AG20443 (cell line): ENCODE measurements at places on chromosomes 4 and X.

- DNase-seq = peak; percentile 57
Measured at GRCh38 chr4:76765473-76766183, 132.3 kb downstream of the SOWAHB start.

DNA sequence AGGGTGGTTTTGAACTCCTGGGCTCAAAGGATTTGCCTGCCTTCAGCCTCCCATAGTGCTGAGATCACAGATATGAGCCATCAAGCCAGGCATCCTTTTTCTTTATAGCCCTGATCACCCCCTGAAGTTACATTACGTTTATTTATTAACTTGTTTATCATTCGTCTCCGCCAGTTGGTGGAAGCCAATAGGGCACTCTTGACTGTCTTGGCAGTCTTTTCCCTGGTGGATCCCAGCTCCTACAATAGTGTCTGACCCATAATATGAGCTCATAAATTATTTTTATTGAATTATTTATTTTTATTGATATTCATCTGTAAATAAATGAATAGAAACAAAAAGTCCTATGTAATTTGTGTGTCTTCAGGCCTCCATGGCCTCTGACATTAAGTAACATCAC is 484.3 kb upstream of the FAT1 start:
- DNase-seq = no peak

DNA sequence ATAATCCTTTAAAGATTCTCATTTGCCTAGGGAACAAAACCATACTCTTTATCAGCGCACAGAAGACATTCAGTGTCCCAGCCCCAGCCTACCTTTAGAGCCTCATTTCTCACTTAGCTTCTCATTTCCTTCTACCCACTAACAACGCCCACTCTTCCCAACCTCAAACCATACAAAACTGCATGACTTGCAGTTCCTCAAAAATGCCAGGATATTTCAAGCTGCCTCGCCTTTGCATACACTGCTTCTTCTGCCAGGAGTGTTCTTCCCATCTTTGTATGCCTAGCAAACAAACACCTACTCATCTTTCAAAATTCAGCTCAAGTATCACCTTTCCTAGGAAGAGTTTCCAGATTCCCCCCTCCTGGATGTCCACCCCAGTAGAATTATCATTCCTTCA is 129.9 kb upstream of the ADGRL3 start:
- no peak for DNase-seq

DNA sequence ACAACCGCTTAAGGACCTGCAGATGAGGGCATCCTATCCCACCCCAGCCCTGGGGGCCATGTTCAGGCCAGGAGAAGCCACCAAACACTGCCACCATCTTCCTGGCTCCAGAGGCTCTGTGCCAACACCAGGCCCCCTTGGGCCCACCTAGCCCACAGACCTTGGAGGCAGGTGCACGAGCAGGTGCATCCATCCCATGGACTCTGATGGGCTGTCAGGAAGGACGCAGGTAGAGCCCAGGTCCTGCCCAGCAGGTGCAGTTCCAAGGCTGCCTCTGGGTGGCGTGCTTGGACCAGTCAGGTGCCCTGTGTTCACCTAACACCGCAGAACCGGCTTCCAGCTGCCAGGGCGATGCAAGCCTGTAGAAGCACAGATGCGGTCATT is 22.8 kb upstream of the PDE6B start:
- peak; percentile 47 for DNase-seq

GRCh38 chr4:137015426-137016409 is 516.6 kb downstream of the PCDH18 start:
- DNase-seq = no peak

- DNase-seq = no peak
Measured at GRCh38 chrX:132924426-132924825, 34.0 kb downstream of the HS6ST2 start.

DNA sequence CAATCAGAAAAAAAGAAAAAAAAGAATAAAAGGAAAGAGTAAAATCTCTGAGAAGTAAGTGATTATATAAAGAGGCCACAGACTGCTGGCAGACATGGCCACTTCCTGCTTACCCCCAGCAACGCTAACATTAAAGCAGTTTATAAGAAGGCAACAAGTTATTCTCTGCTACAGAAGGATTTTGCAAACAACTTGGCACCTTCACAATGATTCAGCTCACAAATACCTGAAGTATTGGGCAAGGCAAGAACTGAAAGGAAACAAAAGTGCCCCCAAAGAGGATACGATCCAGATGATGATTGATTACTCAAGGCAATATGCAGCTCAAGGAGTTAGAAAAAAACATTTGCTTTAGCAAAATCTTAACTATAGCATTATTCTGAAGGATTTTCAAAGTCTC is 718.8 kb downstream of the KLHL13 start:
- DNase-seq = no peak

- DNase-seq = no peak
Measured at GRCh38 chr4:22573198-22573597, 57.3 kb upstream of the ADGRA3 start.

DNA sequence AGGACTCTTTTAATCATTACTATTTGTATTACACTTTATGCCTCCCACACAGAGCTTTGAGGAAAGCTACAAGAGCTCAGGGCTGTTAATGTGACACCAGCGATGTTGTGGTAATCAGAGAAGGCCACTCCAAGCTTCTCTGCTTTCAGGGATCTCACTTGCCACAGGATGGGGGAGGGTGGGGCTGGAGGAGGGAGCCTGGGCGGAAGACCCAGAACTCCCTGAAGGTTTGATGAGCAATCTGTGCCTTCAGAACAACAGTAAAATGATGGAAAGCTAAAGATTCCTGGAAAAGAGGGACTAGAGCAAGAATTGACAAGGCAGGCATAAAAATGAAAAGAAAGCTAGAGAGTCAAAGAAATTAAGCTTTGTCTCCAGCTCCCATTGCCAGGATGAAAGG is 75.6 kb downstream of the MAML3 start:
- DNase-seq = peak; percentile 58

DNA sequence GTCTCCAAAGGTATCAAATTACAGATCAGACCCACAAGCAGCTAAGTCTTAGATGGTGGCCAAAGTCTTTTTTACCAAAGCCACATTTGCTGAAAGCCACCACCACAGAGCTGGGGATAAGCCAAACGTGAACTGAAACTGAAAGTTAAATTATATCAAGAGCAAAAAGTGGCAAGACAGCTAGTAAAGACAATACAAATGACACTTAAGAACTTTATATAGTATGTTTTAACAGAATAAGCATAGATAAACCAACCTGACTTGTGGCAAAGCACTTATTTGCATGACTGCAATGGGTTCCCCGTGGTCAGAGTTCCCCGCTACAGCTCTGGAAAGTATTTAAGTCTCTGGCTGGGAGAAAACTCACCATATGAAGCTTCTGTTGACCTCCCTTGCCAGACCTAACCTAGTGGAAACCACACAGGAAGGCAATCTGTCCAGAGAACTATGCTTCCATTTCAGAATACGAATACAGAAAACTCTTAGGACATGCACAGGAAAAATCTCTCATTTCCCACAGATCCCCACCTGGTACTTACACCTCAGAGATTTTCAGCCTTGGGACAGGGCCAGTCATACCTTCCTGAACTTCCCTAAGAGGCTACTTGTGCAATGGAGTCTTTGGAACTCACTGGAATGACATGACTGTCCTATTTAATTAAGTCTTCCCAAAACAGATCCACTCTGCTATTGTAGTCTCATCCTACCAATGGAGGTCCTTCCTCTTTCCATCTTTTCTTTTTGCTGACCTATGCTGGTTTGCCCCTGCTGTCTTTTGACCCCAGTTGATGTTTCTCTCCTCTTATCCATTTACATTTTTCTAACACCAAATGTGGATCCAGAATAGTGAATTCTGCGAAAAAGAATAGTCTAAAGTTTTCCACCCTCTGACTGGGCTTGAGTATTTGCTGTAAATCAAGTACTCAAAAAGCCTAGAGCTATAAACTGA is 225.1 kb downstream of the NR3C2 start:
- DNase-seq = no peak

GRCh38 chrX:54641530-54641929 is 111.5 kb downstream of the GNL3L start:
- no peak for DNase-seq

DNA sequence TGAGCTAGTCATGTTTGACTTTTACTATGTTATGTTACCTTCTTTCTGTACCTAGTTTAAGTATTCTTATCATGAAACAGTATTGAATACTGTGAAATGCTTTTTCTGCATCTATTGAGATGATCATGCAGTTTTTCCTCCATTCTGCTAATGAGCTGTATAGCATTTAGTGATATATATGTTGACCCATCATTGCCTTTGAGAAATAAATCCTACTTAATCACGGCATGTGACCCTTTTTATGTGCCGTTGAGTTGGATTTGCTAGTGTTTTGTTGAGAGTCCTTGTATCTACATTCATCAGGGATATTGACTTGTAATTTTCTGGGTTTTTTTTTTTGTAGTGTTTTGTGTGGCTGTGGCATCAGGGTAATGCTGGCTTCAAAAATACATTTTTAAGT is 537.7 kb upstream of the AADAT start:
- no peak for DNase-seq

DNA sequence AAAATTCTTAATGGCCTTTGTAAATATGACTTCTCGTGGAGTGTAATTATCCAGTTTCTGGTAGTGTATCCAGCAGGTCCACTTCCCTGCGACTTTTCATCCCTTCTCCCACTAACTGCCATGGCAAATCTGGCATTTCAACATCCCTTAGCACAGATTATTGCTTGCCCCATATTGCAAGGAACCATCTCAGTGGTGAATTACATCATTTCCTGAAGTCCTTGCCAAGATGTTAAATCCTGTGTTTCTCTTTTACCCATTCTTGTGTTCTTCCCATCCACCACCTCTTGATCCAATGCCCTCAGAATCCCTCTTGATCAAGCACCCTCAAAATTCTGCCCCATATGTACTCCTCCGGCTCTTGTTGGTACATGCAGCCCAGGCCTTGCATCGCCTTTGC is 88.1 kb upstream of the ZNF81 start:
- peak; percentile 13 for DNase-seq

DNA sequence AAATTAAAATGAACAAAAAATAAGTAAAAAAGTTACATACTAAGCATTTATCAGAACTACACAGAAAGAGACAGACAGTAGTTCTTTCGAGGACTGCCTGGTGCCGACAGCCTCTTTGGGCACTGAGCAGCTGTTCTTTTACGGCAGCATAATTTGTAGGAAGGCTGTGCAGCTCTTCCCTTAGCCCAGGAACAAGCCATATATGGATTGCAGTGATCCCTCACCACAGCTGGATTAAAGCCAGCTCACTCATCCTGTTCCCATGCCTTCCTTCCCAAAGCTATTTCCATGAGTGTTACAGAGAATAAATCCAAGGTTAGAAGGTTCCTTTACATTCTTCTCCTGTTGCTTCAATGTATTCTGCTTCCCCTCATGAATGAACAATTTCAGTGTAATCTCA is 71.7 kb downstream of the DDX60L start:
- DNase-seq = peak; percentile 76

- peak; percentile 64 for DNase-seq
Measured at GRCh38 chr4:2837904-2838496, 5.6 kb upstream of the ADD1 start.

GRCh38 chr4:10581022-10581421 is 103.5 kb downstream of the CLNK start:
- DNase-seq = no peak

GRCh38 chr4:720111-720860 is 14.7 kb downstream of the PCGF3 start:
- DNase-seq = no peak

DNA sequence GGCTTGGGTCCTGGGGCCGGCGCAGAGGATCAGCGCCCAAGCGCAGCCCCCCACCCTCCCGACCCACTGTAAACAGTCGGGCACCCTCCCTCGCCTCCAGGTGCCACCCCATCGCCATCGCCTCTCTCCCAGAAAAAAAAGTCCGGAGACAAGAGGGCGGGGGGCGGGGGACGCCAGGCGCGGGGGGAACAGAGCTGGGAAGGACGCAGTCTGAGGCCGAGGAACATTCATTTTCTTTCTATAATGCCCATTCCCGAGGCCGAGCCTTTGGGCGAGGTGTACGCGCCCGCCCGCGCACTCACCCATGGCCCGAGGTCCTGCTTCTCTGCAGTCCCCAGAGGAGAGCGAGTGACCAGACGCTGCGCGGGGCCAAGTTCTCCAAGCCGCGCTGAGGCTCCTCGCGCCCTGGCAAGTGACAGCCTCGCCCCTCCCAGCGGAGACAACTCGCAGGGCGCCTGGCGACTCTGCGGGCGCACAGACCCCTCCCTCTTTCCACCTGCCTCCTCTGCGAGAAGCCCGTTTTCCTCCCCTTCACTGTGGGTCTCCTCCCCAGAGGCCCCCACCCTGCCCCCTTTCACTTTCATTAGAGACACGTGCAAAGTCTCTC is 63.5 kb upstream of the WDR17 start:
- DNase-seq = peak; percentile 49

- DNase-seq = peak; percentile 91
Measured at GRCh38 chr4:121950212-121950679, 1.6 kb downstream of the TRPC3 start.

DNA sequence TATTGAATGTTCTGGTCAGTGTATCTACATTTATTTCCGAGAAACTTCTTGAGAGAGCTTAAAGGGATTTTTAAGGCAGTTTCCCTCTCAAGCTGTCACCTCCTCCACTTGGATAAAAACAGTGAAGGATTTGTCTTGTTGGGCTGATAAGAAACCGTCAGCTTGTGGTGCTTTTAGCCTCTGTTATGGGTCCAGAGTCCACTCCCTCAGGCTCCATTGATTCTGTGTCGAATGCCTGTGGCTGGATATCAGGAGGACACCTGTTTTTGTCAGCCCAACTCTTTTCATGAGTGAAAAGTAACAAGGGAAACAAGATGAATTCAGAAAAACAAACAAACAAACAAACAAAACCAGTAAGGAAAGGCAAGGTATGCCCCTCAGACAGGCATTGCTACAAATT is 12.4 kb downstream of the CLCN4 start:
- DNase-seq = no peak

- DNase-seq = no peak
Measured at GRCh38 chr4:171588764-171589163, 224.4 kb upstream of the GALNTL6 start.

GRCh38 chr4:173835903-173836302 is 305.9 kb upstream of the HAND2 start:
- peak; percentile 44 for DNase-seq

GRCh38 chr4:133865612-133866327 is 335.8 kb downstream of the PABPC4L start:
- peak; percentile 6 for DNase-seq

GRCh38 chr4:11593576-11594116 is 165.0 kb upstream of the HS3ST1 start:
- no peak for DNase-seq

- DNase-seq = peak; percentile 24
Measured at GRCh38 chrX:47483306-47484268, 565 bp upstream of the ZNF41 start.

- DNase-seq = peak; percentile 23
Measured at GRCh38 chr4:152156442-152156841, 379.4 kb downstream of the FBXW7 start.

- peak; percentile 68 for DNase-seq
Measured at GRCh38 chrX:11100281-11101035, 10.7 kb upstream of the HCCS start.

DNA sequence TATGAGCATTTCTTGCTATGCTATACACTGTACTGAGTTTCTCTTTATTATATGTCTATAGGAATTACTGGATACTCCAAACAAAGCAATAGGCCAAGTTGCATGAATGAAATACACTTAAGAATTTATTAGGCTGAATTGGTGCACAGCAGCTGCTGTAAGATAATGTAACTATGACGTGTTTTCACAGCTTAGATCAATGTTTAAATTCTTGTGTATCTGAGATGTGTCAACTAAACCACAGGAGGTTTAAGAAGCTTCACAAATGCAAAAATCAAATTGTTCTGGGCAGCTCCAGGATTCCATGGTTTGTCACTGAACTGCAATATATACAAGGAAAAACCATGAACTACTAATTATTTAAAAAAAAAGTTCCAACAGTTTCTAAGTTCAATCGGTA is 156.7 kb downstream of the MAPK10 start:
- no peak for DNase-seq

- no peak for DNase-seq
Measured at GRCh38 chrX:100931218-100931924, 2.7 kb upstream of the XKRX start.
